ENCODE measurements at places on chromosomes 5 and 9.

GRCh38 chr5:78041805-78042204, 252.7 kb downstream of the AP3B1 start:
- no peak for DNase-seq

- DNase-seq = no peak
Observed at GRCh38 chr5:141858079-141858765, 20.0 kb downstream of the PCDH1 start.

DNA sequence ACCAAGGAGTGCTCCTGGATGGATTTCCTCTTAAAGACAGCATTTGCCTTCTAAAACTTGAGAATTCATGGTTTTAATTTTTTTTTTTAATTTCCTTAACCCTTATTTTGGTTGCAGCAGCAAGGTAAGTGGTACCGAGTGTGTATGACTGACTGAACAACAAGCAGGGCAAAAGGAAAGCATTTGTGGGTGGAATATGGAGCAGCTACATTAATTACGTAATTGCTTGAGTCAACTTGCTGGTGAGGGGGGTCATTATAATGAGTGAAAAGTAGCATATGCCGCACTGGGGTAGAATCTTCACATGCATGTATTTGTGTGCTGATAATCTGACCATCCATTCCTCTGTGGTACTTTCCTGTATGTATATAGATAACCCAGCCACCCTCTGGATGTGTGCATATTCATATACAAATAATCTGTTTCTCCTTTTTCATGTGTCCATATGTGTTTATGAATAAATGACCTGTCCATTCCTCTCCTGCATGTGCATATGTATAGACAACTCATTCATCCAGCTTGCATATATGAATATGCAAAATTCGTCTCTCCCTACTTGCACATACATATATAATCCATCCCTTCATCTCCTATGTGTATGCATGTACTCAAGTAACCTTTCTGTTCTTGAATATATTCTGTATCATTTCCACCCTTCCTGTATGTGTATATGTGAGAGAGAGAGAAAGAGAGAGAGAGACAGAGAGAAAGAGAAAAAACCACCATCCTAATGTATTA, 147.5 kb upstream of the RUSC2 start:
- no peak for DNase-seq

DNA sequence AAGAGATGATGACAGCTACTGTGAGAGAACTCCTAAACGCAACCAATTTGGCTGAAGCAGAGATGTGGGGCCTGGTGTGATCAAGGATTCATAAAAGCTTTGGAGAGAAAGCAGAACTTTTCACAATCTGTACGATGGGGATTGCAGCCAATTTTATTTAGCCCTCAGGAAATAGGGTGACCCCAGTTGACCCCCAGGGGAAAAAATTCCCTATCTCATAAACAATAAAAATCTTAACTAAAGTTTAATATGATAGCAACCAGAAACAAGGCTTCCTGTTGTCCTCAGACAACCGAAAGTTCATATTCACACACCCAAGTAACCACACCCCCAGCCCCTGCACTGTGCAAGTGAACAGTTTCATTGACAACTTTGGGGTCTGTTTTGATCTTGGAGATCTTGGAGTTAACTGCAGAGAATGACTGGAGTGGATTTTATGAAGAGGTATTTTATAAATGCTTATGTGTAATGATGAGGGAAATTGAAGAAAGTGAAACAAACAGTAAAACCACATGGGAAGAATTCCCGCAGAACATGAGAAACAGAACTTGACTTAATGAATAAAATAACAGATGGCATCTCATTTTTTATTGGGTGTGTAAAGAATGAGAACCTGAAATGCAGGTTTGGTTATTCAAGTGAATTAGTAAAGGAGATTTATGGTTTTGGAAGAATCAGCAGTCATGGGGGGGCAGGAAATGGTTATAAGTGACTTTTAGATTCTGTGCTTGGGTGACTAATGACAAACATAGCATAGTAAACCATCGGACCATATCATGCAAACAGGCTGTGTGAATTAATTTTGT, 94.5 kb downstream of the PDE4D start:
- peak; percentile 59 for DNase-seq

DNA sequence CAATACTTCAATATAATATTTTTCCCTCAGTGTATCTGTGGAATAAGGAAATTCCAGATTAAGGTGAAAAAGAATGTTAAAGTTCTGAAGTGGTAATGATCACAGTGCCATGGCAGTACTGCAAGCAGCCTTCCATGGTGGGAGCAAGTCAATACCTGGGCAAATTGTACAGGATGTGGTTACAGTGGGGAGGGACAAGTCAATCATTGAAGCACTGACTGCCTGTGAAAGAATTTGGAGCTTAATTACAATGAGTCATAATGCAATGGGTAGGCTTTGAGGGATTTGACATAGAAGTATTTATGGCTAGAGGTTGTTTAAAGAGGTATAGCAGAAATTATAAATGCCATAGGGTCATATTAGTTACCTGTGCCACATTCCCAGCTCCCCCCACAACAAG, 786.5 kb upstream of the ACO1 start:
- DNase-seq = no peak

- no peak for DNase-seq
Observed at GRCh38 chr5:116068028-116068632, 16.7 kb upstream of the COMMD10 start.

DNA sequence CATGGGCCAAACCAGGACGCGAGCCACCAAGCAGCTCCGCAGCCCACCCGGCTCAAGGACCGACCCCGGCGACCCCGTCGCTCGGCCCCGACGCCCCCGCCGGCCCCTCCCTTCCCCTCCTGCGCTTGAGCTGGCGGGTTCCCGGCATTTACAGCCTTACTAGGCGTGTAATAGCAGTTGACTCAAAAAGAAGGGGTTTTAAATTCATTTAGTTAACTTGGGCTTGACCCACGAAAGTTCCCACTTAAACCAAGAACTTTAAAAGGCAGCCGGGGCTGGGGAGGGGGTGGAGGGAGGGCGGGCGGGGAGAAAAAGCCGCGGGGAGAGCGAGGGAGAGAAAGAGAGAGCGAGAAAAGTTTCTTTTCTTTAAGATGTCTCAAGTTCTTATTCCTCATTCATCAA, 636 bp downstream of the PRDM12 start:
- DNase-seq = no peak

GRCh38 chr9:87868175-87868574, 14.5 kb upstream of the SPATA31E1 start:
- no peak for DNase-seq

- peak; percentile 81 for DNase-seq
Observed at GRCh38 chr5:56814963-56815657, at the start of gene MAP3K1. Gene MAP3K1 (plus strand): TSS chr5:56815549. CDS start chr5:56815574, 25 bp downstream.

DNA sequence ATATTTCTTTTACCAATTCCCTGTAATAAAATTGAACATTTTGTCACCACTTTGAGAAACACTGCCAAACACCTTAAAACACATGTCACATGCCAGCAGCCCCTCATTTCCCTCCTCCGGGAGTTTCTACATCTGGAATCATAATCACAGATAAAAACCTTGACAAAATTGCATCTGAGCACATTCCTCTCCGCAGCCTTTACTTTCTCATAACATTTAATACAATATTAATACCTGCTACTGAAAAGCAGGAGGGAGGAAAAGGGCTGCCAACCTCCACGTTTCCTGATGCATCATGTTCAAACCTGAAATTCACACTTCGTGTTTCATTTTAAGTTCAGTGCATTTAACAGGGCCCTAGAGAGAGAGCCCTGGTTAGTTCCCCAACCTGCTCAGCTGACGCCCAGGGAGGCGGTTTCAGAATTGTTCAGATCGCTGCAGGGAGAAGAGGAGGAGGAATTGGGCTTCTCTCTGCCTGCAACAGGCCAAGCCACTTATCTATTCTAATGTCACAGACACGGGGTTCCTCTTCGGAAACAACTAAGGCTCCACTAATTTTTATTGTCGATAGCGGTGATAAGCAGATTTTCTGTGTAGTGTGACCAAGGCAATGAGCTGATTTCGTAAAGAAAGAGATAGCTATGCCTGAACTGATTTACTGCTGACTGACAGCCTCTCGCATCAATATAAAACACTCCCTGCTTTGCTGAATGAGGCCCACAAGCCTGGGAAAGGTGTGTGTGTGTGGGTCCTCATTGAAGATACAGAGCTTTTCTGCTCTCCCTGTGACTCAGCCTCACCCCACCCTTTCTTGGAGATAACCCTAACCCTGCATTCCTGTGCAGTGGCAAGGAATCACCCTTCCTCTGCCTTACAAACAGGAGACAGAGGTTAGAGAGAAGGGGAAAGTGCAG, 4.9 kb upstream of the LHX2 start:
- no peak for DNase-seq

DNA sequence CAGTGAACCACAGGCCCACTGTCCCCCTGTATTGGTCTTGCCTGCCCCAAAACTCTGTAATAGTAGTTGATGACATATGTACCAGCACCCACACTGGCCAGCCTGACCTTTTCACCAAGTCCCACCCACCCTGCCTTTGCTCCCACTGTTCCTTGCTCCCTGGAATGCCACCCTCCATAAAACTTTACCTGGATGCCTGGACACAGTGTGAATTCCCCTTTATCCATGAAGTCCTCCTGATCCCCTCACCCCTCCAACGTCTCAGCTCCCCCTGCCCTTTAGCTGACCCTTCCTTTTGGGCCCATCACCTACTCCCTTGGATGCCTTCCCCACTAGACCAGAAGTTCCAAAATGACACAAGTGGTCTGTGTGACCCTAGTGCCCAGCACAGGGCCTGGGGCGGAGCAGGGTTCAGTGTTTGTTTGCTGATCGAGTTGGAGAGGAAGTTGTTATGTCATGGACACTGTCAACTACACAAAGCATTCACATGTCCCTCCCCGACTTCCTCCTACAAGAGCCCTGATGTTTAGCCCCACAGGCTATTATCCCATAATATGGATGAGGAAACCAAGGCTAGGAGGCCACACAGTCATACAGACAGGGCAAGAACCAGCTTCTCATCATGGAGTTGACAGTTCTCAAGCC, 16.1 kb downstream of the AMBP start:
- no peak for DNase-seq

DNA sequence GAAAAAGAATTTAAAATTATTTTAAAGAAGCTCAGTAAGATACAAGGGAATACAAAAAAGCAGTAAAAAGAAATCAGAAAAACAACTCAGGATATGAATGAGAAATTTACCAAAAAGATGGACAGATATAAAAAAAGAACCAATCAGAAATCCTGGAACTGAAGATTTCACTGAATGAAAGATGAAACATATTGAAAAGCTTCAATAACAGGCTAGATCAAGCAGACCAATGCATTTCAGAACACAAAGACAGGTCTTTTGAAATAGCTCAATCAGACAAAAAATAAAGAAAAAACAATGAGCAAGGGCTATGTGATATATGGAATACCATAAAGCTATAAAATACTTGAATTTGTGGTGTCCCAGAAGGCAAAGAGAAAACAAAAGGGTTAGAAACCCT, 322.6 kb upstream of the POU5F2 start:
- no peak for DNase-seq

- no peak for DNase-seq
Observed at GRCh38 chr5:428219-428618, 14.8 kb upstream of the EXOC3 start.

- no peak for DNase-seq
Observed at GRCh38 chr5:71014176-71014575, 11.0 kb downstream of the NAIP start.

- DNase-seq = no peak
Observed at GRCh38 chr9:123685489-123686083, 244.3 kb downstream of the DENND1A start.

GRCh38 chr9:16899606-16900005, 29.1 kb upstream of the BNC2 start:
- DNase-seq = no peak

- peak; percentile 52 for DNase-seq
Observed at GRCh38 chr5:155728146-155728856, 598.7 kb upstream of the SGCD start.
